ENCODE measurements at places on chromosomes 2 and 18.

- no peak for DNase-seq
Observed at GRCh38 chr2:166436189-166436588, 57.9 kb downstream of the SCN7A start.

DNA sequence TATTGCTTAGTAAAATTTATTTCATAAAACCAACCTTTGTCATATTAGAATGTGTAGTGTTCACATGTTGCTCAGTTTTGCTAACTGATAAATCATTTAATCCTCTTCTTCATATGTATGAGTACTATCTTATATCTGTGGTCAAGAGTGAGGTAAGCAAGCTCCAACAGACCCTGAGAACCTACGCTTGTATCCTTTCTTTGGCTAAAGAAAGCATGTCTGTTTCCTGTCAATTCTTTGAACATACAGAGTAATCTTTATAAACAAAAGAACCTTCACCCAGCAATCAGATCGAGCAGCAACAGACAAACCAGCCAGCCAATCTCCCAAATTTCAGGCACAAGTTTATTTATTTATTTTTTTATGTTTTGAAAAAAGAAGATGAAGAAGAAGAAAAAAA, 6.4 kb downstream of the ADCYAP1 start:
- DNase-seq = no peak

DNA sequence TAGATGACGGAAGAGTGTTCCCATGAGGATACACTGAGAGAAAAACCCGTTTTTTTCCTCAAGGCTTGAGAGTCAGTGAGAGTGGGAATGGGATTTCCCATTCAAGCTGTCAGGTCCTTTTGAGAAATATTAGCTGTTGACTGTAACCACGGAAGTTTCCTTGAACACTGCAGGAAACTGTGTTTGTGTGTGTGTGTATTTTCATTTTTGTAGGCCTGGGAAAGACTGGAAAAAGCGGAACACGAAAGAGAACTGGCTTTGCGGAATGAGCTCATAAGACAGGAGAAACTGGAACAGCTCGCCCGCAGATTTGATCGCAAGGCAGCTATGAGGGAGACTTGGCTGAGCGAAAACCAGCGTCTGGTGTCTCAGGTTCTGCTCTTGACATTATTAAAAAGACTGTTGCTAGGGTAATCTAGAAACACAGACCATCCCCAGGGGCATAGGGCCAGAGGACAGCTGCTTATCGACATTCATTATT, 98.8 kb upstream of the EML6 start:
- DNase-seq = no peak

- no peak for DNase-seq
Observed at GRCh38 chr2:25341753-25342371, at the start of gene DNMT3A. TSS of gene DNMT3A (minus strand) at chr2:25341925. CDS start at chr2:25313984, 27,941 bp downstream.

DNA sequence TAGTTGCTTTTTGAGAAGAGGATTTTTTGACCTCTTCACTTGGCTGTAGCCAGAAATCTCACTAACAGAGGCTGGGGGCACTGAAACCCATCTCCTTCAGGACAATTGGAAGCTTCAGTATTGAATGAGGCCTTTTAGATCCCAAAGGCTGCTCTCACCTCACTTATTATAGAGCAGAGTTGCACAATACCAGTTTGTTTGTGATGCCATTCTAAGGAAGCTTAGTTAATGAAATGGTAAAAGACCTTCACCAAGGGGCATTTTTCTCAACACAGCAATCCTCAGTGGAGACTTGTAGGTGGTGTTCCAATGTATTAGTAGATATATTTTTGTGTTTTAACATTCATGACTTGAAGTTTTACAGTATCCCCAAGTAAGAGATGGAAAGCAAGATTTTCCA, 71.0 kb upstream of the RFX8 start:
- no peak for DNase-seq

Data from Panc1 (cell line).